ENCODE measurements at places on chromosomes 11 and 22. TPM values are rescaled to one million over a fixed set of nuclear protein-coding genes. Genes with fewer than 3 reads are reported as not detected.

The PKP3 gene
- 149 TPM for polyA plus RNA-seq

The WBP2NL gene
- not detected for polyA plus RNA-seq

DNA sequence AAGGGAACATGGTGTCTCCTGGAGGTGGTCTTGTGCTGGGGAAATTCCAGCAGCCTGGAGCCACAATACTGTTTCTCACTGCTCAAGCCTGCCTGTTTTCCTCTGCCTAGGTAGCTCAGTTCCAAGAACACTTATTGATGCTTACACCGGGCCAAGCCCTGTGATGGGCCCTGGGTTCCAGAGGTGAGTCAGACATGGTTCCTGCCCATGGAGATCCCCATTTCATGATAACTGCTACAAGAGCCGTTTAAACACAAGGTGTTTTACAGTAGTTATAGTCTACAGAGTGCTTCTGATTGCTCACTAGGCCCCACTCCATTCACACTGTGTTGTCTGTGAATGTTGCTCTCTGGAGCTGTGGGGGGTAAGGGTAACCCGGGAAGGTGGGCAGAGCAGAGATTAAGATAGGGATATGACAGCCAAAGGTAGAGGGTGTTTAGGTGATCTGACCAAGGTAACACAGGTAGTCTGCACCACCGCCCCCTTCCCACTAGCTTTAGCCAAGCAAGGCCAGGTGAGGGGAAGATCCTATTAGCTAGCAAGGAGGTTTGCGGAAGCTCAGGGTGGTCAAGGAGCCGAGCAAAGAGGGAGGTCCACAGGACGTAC, 696 bp upstream of the MICAL2 start:
- DNase-seq = peak; percentile 83

GRCh38 chr11:56637500-56637899, 4.7 kb downstream of the OR5AP2 start:
- DNase-seq = no peak

DNA sequence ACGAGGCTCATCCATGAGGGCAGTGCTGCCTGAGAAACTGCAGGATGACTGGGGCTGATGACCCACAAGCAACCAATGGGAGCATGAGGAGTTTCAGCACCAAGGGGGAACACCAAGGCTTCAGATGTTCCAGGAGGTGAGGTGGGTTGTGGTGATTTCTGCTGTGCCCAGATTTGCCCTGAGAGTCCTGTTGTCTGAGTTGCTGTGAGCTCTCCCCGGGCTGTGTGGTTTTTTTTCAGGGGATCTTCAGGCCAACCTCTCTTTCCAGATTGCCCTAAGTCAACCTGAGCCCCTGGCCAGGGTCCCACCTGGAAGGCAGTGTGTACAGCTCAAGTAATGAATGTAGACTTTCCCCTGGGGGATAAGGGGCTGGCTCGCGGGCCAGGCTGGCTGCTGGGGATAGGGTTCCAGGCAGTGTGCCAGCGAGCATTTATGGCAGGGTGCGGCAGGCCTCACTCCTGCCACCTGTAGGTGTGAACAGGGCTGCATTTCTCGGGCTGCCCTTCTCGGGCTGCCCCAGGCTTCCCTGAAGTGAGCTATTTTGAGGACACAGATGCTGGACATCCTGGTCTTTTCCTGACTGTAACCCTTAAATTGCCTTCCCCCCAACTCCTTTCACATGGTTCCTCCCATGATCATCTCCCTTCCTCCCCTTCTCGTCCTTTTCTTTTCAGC, 9.8 kb downstream of the SLC22A6 start:
- DNase-seq = no peak

DNA sequence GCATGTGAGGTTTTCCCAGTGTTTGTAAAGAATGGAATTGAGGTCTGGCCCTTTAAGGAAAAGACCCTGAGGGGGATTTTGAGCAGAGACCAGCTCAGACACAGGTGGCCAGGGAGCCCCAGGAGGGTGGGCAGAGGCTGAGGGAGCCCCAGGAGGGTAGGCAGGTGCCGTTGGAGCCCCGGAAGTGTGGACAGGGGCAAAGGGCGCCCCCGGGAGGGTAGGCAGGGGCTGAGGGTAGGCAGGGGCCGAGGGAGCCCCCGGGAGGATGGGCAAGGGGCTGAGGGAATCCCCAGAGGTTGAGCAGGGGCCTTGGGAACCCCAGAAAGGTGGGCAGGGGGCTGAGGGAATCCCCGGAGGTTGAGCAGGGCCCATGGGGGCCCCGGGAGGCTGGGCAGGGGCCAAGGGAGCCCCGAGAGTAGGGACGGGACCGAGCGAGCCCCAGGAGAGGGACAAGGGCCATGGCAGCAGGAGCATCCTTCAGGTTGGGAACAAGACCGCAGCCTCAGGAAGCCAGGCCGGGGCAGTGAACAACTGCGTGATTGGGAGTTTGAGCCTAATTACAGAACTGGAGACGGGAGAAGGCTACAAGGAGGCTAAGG, 292.0 kb downstream of the BRD1 start:
- no peak for DNase-seq

GRCh38 chr11:73323464-73323863, 15.4 kb downstream of the ARHGEF17 start:
- DNase-seq = no peak
